Left cardiac atrium (tissue), 4 donors: ENCODE measurements at places on chromosomes 7 and 10. TPM values are rescaled to one million over a fixed set of nuclear protein-coding genes. Genes with fewer than 3 reads are reported as not detected.

The CTTNBP2 gene
- total RNA-seq: 4.3 TPM

The CUZD1 gene
- 0.44 TPM for total RNA-seq

The SHH gene
- total RNA-seq: not detected

The CHAT gene
- total RNA-seq: not detected

The H2BK1 gene
- not detected for total RNA-seq

The AHCYL2 gene
- 6.4 TPM for total RNA-seq

- no peak for DNase-seq
Observed at GRCh38 chr7:2956526-2957368, 86.9 kb downstream of the CARD11 start.

DNA sequence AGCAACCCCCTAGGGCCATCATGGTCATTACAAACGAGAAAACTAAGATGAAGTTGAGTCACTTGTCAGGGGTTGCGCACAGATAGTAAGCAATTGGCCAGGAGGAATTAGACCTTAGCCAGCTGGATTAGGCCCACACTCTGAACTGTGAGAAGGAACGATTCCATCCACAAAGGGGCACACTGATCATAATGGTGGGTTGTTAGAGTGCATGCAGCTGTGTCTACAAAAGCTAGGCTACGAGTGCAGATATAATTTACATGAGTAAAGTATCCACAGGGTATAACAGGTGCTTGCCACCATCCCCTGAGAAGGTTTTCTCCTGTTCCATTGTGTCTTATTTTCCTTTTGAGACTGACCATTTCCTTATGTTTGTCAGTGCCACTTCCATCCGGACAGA, 16.6 kb upstream of the FAM170B start:
- no peak for DNase-seq

DNA sequence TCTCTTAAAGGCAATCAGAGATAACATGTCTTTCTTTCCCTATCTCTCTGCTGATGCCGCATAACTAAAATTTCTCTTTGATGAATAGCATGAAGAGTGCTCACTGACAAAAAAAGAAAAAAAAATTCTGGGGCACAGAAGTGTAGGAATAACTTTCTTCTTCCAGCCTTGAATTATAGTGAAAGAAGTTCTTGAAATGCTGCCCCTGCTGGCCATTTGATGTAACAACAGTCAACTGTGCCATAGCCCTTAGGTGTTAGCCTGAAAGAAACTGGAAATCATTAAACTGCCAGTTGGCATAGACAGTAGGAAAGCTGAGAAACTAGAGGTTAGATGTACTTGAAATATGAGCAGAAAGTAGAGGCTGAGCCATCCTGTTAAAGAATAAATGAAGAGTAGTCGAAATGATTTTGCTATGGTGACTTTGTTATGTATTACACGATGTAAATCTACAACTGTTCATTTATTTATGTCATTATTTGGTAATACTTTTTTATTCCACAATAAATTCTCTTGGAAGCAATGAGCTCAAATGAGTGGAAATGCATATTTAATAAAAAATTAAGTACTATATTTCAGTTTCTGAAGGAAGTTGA, 48.3 kb upstream of the FAM171A1 start:
- DNase-seq: peak; percentile 33

DNA sequence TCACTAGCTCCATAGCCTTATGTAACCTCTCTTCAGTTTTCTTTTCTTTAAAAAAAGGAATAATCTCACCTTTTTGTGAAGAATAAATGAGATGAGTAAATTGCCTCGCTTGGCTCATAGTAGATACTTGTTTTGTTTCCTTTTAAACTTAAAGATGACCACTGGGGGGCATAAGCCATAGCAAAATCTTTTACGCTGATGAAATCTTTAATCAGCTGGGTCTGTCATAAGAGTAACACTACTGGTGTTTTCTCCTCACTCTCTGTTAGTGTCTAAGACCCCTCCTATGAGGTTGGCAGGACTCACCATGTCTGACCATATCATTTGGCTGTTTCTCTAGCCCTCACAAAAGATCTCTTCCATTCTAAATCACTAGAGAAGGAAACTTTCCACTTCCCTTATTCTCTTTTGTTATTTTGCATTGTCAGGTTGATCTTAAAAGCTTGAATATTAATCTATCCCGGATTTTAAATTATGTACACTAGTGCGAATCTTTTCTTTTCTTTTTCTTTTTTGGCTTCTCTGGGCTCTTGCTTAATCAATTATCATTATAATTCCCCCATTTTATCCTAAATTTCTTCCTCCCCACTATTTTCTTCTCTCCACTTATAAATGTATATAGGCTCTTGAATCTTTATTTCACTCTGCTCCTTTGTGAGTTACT, 12.5 kb downstream of the STAG3 start:
- DNase-seq: no peak

DNA sequence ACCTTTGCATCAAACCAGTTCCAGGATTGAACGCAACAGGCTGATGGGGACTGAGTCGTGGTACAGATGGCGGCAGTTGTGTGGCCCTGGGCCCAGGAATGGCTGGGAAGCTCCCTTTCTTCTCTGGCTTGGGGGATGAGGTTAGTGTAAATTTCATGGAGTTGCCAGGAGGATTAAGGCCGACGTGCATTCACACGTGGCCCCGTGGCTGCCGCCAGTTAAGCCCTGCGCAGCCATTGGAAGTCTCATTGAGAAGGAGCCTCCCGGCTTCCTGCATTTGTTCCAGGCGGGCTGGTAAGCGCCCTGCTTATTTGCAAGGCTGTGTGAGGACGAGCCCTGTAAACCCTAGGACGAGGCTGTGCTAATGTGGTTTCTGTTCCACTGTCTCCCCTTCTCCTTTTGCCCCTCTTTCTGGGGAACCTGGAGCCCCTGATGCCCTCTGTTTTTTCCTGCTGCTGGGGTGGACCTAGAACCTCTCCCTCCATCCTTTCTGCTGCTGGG, 174.7 kb upstream of the TNRC18 start:
- DNase-seq: no peak

DNA sequence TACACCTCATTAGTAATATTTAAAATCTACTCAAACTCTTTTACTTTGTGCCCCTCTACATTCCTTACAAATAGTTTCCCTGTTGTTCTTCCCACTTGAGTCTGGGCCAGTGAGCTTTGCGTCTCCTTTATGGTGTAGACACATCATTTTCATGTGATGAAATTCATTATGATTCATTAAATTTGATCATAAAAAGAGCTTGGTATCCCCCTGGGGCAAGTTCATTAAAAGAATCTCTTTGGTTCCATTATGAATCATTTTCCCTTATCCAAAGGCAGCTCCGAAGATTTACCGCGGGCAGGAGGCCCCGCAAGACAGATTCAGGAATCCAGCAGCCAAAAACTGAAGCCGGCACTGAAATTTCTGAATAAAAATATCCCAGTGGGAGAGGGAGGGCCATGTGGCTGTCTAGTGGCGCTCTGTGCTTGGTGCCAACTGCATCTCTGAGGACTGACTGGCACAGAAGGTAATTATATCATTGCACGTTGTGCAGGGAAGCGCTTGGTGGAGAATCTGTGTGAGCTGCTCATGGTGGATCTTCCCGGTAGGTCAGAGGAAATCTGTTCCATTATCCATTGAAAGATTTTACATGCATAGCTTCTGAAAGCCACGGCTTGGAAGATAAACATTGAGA, 151.4 kb upstream of the PITRM1 start:
- DNase-seq: no peak

- DNase-seq: no peak
Observed at GRCh38 chr10:23173214-23174073, 18.7 kb upstream of the PTF1A start.

- no peak for DNase-seq
Observed at GRCh38 chr10:7797582-7797981, 9.6 kb downstream of the ATP5F1C start.

DNA sequence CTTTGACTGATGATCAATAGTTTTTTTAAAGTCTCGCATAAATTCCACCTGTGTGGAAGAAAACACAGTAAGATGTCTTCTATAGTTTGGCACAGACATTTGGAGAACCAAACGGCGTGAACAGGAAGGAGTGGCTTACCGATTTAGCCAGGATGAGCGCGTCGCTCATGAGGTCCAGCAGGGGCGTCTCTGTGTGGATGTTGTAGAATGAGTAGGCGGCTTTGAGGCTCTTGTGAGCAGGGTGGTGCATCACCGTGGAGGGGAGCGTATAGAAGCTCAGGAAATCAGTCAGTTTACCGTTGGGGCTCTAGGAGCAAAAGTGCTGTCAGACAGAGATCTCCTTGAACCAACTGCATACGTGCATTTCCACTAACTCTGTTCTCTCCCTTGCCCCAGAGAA, 15.5 kb downstream of the RPP38 start:
- DNase-seq: no peak

GRCh38 chr10:11357439-11357838, 254.0 kb downstream of the USP6NL start:
- no peak for DNase-seq

DNA sequence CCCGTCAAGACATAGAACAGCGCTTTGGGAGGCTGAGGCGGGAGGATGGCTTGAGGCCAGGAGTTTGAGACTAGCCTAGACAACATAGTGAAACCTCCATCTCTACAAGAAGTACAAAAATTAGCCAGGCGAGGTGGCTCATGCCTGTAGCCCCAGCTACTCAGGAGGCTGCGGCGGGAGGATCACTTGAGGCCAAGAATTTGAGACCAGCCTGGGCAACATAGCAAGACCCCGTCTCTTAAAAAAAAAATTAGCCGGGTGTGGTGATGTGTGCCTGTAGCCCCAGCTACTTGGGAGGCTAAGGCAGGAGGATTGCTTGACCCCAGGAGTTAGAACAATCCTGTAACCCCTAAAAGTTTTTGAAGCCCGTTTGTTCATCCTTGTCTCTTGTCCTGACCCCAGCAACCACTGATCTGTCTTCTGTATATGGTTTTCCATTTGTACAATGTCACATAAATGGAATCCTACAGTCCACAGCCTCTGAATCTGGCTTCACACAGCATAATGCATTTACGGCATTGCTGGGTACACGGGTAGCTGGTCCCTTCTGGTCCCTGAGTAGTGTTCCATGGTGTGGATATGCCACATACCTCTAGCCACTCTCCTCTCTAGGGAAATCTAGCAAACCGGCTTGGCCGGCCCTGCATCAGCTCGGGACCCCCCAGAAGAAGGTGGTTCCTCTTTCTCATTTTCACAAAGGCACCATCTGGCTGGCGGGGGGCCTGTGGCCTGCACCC, 8.4 kb downstream of the GTF2IRD1 start:
- no peak for DNase-seq

GRCh38 chr7:30817371-30817767, 46.2 kb downstream of the MINDY4 start:
- no peak for DNase-seq

DNA sequence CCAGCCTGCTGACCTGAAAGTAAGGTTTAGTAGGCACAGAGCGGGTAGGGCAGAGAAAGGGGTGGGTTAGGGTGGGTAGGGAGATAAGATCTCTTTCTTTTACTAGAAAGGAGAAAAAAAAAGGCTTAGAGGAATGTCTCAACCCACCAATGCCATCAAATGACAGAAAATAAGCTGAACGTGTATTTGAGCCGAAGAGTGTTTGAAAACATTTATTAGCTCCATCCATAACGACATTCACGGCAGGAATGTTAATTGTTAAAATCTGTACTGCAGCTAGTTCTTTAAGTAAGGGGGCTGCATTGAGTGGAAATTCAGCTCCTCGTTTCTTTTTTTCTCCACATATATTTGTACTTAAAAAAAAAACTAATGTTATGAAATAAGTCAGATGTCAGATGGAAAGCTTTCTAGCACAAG, 63.7 kb upstream of the ARID5B start:
- no peak for DNase-seq

DNA sequence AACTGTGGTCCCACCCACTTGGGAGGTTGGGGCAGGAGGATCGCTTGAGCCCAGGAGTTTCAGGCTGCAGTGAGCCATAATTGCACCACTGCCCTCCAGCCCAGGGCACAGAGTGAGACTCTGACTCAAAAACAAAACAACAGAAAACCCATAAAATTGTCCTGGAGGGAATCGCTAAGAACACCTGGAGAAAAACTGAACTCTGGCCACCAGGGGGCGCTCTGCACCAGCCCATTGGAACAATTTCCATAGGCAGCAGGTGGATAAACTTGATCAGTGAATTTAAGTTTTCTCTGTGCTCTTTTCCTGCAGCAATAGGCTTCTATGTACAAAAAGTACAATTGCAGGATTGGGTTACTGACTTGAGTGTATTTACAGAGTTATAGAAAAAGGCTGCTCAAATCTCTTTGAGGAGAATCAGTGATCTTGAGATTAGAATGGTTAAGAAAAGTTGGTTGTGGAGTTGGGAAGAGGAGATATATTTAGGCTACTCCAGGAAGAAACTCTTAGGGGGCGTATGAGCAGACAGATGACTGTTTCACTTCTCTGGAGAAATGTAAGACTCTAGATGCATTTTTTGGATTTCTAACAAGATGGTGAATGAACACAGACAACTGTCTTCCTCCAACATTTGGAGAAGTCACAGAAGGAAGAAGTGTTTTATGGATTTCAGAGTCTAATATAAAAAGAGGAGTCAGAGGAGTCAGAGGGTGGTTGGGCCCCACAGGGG, 274.9 kb upstream of the GALNT17 start:
- peak; percentile 62 for DNase-seq

DNA sequence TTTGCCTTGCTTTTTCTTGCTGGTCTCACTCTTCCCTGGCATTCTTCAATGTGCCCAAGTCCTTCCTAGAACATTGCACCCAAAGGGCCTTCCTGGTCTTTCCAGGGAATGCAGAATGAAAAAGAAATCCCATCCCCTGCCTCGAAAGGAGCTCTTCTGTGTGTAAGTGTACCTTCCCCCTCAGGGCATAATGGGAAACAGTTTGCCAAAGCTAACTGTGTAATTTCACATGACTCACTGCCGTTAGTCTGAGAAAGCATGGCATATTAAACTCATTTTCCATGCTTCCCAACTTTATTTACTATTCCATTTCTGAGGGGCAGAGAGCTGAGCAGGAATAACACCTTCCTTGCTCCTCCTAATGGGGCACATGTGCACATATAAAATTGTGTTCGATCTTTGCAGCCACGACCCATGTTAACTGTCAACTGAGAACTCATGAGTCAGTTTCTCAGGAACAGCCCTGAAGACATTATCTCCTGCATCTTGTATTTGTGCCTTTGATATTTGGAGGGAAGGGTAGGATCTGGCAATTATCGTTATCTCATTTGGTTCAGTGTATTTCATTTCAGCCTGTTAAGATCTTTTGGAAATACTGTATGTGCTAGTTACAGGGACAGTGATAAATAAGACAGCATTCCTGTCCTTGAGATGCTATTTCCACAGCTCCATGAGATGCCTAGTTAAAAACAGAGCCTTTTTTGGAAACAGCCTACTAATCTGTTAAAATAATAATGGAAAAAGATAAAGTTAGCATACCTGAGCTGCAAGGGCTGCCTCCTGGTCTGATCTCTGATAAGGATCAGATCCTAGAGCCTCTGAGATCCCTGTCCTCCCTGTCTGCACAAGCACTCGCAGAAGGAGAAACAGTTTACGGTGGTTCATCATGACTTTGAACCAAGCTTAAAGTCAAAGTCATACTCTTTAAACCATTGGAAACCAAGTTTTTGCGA, 42.3 kb downstream of the IKZF1 start:
- no peak for DNase-seq

GRCh38 chr10:89207181-89207800, at the start of gene CH25H:
TSS of gene CH25H (minus strand) at chr10:89207317. CDS start at chr10:89207292, 25 bp downstream.
- peak; percentile 89 for DNase-seq

DNA sequence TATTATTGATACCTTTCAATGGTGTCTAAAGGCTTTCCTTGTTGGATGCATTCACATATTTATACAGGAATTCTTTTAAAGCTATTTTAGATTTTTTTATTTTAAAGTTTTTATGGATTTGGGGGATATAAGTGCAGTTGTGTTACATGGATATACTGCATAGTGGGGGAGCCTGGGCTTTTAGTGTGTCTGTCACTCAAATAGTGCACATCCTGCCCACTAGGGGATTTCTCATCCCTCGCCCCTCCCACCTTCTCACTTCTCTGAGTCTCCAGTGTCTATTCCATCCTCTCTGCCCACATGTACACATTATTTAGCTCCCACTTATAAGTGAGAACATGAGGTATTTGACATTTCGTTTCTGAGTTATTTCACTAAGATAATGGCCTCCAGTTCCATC, 154.0 kb upstream of the MKI67 start:
- no peak for DNase-seq
